Cortex of kidney (tissue), 1 donor: ENCODE measurements at places on chromosomes 1 and 21.

- no peak for DNase-seq
Observed at GRCh38 chr1:245316784-245317183, 162.0 kb downstream of the KIF26B start.

- DNase-seq = no peak
Observed at GRCh38 chr1:62263006-62263813, 56.0 kb downstream of the KANK4 start.

- DNase-seq = no peak
Observed at GRCh38 chr1:225468270-225469020, 40.6 kb upstream of the LBR start.

GRCh38 chr21:33380483-33380998 is 22.7 kb upstream of the IFNGR2 start:
- DNase-seq = no peak

DNA sequence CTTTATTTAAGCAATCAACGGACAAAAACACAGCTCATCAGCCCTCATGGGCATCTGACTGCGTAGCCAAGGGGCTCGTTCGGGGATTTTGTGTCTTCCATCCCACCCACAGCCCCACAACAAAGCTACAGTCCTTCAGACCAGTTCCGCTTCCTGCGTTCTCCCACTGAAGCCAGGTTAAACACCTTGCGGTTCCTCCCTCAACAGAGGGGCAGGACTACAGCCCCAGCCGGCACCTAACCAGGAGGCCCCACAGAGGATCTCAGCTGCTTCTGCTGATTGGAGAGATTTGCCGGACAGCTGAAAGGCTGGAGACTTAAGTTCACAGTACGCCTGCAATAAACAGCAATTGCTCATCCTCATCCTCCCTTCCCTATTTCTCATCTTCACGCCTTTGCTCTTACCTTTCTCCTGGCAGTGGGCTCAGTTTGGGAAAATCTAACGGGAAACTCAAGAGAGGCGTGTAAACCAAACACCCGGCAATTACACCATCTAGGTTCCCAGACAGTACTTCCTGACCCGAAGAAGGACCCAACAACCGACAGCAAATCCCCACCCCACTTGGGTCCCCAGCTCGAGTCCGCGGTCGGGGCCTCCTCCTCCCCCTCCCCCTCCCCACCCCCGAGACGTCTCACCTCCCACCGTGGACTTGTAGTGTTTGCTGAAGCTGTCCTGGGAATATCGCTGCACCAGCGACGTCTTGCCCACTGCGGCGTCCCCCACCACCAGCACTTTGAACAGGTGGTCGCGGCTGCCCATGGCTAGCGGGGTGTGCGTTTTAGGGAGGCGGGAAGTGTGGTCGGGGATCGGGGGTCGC is 876 bp downstream of the RAB29 start:
- DNase-seq = no peak

DNA sequence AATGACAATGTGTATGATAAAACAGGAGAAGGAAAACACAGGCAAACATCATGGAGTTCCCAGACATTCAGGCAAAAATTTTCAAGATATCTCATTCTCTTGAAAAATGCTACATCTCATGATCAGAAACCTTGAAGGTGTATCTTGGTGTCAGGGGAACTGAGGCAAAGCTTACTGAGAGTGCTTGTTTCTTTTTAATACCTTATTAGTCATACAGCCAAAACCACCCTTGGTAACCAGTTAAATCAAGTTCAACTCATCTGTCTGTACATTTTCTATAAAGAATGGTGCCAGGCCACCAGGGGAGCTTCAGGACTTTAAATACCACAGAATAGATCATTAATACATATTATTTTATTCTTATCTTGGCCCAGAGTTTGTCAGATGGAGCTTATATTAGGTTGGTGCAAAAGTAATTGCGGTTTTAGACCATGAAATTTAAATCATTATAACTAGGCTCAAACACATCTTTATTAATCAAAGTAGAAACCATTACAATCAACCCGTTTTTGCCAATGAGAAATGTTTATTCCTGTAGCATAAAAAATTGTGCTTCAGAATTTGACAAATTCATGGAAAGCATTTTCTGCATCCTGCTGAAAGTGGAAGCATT is 1036.0 kb downstream of the AMY1C start:
- no peak for DNase-seq

- no peak for DNase-seq
Observed at GRCh38 chr1:41700581-41700980, 216.1 kb upstream of the EDN2 start.

DNA sequence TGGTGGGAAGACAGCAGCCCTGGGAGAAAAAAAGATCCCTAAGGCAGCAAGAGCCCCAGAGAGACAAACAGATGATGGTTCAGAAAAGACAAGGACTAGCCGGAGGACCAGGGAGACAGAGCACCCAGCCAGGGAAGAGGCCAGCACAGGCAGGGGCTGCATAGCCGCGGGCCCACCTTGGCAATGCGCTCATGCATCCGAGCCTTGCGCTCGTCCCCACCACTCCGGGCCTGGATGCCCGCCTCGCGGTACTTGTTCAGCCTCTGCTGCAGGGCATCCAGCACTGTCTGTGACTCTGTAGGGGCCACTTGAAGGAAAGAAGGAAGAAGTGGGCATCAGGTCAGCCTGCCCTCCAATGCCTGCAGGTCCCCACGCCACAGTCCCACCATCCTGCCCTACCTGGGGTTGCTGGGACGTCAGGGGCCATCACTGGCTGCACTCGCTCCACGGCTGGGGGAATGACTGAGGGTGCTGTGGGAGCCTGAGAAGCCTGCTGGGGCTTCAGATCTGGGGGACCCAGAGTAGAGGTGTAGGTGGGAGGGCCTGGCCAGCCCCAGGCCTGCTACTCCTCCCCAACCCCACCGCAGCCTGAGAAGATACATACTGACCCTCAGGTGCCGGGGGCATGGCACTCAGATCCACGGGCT is 7.0 kb downstream of the CC2D1B start:
- DNase-seq = no peak

GRCh38 chr21:40118527-40118926 is 251.3 kb downstream of the PCP4 start:
- DNase-seq = no peak

- DNase-seq = no peak
Observed at GRCh38 chr1:181390410-181391077, 92.8 kb upstream of the CACNA1E start.

DNA sequence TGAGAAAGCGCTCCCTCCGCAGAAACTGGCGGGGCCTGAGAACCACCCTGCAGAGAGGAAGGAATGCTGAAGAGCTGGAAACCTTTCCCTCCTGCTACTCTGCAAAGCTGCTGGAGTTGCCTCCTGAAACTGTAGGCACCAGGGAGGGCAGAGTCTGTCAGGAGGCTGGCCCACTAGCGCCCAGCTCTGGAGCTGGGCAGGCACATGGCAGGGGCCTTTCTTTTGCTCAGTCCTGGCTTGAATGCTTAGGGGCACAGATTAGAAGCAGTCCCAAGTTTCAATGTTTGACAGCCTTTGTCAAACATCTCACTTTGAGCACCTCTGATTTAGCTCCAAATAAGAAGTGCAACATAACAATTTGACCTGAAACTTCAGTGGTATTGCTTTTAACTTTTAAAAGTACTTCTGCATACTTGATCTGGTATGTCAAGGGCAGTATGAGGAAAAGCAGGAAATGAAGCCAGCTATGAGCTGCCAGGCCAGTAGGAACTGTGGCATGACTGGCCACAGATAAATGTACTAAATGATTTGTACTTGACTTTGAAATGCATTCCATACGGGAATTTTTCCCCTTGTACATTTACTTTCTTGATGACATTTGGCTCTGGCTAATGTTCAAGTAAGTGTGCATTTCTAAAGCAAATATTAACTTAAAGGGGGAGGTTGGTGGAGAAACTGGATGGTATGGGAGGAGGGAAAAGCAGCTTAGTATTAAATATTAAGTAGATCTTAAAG is 7.2 kb downstream of the C1orf116 start:
- DNase-seq = no peak

DNA sequence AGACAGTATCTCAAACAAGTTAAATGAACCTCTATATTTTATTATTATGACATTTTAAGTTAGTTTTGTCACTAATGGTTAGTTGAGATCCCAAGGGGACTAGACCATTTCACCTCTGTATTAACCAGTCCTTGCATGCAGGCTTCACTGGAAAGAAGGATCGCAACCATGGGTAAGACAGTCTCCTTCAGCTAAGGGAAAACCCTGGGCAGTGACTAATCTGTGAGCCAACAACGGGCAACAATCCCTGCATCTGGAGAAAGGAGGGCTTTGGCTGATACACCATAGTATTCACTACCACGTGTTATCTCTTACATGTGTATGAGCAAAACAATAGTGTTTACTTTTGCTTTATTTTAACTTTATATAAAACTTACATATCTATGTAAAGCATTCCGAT is 708.8 kb upstream of the CHRM3 start:
- no peak for DNase-seq

DNA sequence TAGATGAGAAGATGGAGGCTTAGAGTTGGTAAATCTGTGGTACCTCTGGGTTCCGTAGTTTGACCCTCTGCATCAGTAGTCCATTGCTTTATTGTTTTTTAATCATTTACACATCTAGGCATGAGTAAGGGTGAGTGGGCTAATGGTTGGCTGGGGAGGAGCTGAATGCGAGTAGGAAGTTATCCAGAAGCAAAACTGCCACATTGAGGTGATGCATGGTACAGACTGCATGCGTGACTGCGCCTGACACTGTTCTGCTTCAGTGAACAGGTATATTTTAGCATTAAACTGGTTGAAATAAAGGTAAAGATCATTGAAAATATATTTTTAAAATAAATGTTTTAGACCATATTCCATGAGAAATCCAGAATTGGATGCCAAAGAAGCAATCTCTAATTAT is 4.4 kb downstream of the DNAJC16 start:
- DNase-seq = no peak

DNA sequence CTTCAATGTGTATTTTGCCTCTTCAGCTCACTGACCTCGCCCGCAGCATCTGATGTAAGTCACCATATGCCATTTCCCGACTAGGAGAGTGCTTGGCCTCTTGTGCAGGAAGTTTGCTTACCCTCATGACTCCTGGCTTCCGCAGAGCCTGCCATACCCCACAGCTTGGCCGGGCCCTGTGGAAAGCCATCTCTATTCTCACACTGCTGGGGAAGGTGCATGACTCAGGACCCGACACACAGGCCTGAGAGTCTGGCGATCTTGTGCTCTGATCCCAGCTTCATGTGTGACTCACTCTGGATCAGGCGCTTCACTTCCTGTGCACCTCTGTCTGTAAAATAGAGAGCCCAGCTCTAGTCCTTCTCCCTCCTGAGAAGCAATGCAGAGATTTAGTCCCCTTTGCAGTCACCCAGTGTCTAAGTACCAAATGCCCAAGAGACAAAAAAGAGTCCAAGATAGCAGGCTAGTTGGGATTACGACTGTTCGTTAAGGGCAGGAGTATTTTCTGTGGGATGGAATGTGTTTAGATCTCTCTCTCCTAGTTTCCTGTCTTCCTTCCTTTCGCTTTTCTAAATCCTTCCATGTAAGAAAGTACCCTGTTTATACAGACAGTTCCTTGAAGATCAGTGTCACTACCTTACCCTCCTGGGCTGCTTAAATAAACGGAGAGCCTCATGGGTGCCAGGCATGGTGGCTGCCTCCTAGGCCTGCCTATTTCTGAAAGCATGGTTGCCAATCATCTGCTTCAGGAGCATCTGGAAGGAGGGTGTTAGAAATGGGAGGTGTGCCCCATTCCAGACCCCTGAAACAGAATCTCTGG is 62.8 kb upstream of the KIF26B start:
- no peak for DNase-seq

GRCh38 chr21:31611445-31611844 is 48.0 kb upstream of the SOD1 start:
- DNase-seq = no peak

DNA sequence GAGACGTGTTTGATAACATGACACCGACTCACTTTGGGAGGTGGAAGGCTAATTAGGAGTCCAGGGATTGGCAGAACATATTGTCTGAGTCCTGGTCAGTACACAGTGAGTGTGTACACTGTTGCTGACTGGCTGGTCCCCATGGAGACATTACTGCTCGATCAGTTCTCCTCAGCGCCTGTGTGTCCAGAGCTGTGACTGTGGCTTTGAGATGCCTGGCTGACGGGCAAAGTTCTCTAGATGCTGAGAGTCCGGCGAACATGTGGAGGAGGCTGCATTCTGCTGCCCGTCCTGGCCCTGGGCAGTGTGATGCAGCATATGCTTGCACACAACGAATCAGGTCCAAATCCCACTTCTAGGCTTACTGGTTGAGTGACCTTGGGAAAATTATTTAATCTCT is 280.1 kb upstream of the ST6GALNAC5 start:
- no peak for DNase-seq

GRCh38 chr1:174165471-174166137 is 6.3 kb downstream of the RABGAP1L start:
- DNase-seq = no peak

- DNase-seq = no peak
Observed at GRCh38 chr1:201840490-201840889, 11.5 kb downstream of the IPO9 start.
